ENCODE measurements at places on chromosomes 12 and 14. TPM values are rescaled to one million over a fixed set of nuclear protein-coding genes. Genes with fewer than 3 reads are reported as not detected.

- DNase-seq, result no peak
Observed at GRCh38 chr12:66571361-66571915, 107.4 kb downstream of the GRIP1 start.

DNA sequence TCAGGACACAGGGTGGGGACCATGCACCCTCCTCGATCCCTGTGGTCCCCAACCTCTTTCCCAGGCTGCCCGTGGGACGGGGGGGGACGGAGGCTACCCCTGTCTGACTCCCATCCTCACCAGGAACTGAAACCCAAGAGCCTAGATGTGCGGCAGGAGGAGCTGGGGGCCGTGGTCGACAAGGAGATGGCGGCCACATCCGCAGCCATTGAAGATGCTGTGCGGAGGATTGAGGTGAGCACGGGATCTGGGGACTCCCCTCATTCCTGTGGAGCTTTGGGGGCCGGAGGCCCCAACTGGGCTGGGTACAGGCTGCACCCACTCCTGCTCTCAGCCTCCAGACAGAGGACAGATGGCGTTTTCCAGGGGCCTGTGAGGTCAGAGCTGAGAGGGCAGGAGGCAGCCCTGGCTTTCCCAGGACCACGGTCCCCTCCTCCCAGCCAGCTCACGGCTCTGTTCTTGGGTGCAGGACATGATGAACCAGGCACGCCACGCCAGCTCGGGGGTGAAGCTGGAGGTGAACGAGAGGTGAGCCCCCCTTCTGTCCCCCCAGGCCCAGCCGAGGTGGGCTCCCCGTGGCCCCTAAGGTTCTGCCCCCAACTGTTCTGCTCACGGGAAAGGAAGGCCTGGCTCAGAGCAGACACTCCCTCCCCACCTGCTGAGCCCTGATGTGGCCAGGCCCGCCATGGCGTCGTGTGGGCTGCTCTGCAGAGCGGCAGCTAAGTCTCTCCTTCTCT is 24.2 kb downstream of the HIP1R start:
- no peak for DNase-seq

DNA sequence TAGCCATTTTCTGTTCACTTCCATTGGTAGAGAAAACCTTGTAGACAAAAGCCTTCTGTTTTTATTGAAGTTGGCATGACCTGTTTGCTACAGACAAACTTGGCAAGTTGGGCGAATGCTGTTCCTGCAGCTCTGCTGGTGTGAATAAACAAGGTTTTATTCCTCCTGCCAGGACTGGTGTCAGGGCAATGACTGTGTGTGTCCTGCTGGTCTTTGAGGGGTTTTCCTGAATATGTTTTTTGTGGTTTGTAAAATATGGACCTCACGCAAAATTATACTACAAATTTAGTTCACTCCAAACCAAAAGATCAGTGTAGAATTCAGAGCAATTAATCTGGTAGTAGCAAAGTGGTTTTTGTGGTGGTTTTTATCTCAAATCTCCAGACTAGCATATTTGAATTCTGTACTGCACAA is 140.8 kb downstream of the ERC1 start:
- no peak for DNase-seq

GRCh38 chr12:47988073-47989022 is 15.9 kb downstream of the COL2A1 start:
- DNase-seq, result no peak

DNA sequence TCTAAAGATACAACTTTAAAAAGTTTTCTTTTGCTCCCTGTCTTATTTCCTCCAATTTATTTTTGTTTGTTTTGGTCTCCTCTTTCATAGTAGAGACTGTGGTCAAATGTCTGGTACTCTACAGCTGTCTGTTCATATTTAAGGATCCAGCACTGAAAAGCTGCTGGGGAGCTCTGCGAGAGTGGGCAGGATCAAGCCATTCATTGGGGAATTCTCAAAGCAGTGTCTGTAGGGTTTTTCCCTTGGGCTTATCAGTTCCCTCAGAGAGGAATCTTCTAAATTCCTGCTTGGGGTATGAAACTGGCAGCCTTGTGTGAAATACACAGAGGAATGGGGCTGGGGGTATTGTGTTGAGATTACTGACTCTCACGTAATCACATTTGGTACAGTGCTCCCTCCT is 52.3 kb downstream of the FNTB start:
- DNase-seq, result no peak

GRCh38 chr14:75280831-75281653 is 2.4 kb downstream of the FOS start:
- no peak for DNase-seq

DNA sequence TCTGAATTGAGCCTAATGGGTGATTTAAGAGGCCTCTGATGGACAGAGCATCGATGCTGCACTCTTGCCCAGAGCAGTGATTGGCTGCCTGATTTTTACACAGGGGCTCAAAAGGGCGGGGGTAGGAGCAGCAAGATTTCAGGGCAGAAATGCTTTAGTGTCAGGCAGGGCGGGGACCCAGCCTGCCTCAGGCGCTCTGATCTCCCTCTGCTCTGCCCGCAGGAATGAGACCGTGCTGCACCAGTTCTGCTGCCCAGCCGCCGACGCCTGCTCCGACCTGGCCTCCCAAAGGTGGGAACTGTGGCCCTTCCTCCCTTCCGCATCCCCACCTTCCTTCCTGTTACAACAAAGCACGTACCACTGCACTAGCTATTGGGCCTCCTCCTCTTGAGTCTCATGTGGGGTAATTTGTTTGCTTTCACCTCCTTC is 32.4 kb downstream of the IQSEC3 start:
- DNase-seq, result no peak

GRCh38 chr14:32603992-32604565 is 275.0 kb downstream of the AKAP6 start:
- DNase-seq, result no peak

- no peak for DNase-seq
Observed at GRCh38 chr14:97626088-97626487, 828.9 kb downstream of the VRK1 start.

DNA sequence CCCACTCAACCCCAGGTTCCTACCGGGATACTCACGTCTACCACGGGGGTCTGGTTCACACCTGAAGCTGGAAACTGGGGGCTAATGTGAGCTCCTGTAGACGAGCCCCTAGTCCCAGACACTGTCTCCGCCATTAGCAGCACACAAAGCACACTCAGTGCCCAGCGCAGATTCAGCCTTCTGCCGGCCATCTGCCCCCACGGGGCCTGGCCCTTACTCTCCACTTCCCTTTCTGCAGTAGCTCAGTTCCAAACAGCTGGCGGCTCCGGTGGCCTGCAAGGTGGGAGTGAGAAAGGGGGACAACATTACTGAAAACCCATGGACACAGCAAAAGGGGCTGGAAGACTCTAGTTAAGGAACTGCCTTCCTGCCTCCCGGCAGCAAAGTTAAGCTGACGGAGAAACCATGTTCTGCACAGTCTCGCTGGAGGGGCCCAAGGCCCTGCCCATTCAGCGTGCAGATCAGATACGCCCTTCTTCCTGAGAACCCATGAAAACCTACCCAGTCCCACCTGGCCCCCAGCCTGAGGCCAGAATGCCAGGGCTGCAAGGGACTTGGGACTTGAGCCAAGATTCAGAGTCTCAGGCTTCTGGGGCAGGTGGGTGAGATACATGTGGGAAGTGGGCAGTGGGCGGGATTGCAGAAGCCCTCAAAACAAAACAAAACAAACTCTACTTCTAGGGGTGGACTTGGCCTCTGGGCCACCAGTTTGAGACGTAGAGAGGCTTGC is 2.1 kb downstream of the SLC8B1 start:
- peak; percentile 52 for DNase-seq

- no peak for DNase-seq
Observed at GRCh38 chr12:83082690-83083276, 396.1 kb downstream of the TMTC2 start.

TAS2R13 gene
- total RNA-seq, result 0.30 TPM

TOX4 gene
- 93.4 TPM for total RNA-seq

MAP3K9 gene
- 1.6 TPM for total RNA-seq

Measured in left ventricle myocardium superior (tissue), 1 donor.